ENCODE measurements at places on chromosomes 13 and 19.

- peak; percentile 35 for DNase-seq
These were observed 3.7 kb upstream of the CLPTM1 start for GRCh38 chr19:44951179-44952159.

- DNase-seq, result no peak
These were observed 135.0 kb downstream of the URI1 start for GRCh38 chr19:30076751-30077670.

GRCh38 chr19:4976401-4977298 is 7.7 kb downstream of the KDM4B start:
- no peak for DNase-seq

- no peak for DNase-seq
These were observed 22.1 kb downstream of the EDNRB start for GRCh38 chr13:77896536-77896935.

DNA sequence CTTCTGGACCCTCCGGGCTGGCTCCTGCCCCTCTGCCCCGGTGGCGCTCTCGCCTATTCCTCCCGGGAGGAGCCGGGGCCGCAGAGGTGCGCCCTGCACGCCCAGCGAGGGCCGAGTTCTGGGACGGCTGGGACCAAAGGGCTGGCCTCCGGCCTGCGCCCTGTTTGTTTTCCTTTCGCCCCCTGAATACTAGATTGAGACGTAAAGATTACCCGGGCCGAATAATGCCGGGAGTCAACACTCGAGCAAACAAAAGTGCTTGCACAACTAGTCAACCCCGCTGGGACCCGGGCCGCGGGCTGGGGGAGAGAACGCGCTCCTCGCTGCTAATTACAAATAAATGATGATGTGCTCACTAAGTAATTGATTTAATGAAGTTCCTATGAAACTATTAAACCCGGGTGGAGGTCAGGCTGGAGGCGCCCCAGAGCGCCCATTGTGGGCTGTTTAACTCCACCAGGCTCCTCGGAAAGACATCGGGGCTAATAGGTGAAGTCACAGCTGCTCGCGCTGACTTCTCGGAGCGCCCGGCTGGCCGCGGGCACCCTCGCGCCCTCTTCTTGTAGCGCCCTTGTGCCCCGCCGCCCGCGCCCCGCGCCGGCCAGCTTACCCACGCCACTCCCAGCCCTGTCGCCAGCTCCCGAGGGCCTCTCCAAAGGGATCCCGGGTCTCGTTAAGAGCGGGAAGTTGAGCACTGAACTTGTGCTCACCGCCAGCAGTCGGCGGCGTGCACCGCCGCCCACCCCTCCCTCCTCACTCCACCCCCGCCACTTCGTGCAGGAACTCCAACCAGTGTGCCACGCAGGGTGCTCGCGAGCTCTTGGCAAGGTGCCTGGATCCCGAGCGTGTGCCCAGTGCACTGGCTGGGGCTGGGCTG is 14.9 kb downstream of the ZIC5 start:
- no peak for DNase-seq

DNA sequence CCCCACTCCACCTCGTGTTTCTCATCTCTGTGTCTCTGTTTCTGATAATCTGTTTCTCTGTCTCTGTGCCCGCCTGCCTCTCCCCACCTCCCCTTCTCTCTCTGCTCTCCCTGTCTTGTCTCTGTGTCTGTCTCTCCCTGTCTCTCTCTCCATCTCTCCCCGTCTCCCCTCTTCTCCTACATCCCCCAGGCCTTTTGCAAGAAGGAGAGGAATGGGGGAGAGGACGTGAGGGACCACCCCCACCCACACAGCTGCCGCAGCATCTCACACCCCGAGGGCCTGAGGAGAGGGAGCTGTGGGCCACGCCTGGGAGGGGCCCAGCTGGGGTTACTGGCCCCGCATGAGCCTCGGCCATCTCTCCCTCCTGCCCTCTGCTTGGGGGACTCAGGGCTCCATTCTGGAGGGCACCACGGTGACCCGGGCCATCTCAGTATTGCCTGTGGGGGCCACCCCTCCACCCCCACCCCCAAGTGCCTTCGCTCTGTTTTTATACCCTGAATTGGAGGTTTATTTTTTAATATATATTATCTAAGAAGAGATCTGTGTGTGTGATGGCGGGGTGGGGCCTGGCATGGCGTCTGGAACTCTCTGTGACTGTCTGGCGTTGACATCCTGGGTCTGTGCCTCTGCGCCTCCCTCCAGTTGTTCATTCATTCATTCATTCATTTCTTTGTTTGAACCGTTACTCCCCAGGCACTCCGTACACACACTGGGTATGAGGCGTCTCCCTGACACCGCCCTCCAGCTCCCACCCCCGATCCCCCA is 21.2 kb downstream of the ERFL start:
- DNase-seq, result no peak

DNA sequence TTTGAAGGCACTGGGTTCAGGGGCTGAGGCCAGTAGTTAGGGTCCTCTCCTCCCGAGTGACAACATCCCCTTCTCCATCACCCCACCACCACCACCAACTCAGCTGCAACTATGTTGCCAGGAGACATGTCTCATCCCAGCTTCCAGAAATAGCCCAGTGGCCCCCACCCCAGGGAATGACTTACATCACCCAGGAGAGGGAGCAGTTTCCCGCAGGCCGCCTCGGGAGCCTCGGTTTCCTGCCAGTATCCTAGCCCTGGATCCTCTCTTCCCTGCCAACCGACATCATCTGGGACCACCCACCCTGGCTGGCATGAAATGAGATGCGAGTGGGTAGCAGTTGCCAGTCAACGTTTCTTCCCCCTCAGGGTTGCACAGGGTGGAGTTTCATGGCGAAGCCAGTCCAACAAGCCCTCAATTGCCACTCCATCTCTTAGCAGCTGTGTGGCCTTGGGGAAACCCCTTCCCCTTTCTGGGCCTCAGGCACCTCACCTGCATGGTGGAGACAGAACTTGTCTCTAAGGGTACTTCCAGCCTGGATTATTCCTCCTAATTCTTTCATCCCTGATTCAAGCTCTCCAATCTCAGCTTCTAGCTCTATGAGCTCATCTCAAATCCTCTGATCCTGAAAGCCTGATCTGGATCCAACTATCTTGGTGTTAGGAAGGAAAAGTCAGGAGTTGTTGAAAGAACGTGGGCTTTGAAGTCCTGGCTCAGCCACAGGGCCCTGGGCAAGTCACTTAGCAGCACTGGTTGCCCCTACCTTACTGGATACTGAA is 3.9 kb upstream of the GSK3A start:
- no peak for DNase-seq

DNA sequence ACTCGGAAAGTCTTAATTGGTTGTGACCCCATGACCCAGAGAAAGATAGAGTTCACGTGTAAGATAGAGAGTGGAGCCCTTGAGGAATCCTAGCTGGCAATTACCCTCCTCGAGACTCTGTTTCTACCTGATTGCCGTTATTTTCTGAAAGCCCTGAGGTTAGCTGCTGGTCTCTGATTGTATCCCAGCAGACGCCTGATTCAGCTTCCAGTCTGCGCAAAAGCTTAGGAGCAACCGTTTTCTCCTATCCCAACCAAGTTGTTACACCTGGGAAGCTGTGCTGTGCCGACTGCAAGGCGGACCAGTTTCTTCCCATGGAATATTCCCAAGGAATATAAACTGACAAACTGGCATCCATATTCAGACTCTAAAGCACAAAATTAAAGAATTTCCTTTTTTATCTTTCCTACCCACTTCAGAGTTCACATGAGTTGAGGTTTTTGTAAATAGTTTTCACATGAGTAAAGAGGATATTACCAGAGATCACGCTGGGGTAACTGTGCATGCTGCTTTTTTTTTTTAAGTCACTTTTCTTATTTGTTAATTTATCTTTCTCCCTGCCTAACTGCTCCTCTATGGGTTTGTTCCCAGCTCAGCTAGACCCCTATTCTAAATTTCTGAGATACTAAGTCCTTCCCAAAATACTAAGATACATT is 1.5 kb upstream of the TRPC4 start:
- DNase-seq, result no peak

DNA sequence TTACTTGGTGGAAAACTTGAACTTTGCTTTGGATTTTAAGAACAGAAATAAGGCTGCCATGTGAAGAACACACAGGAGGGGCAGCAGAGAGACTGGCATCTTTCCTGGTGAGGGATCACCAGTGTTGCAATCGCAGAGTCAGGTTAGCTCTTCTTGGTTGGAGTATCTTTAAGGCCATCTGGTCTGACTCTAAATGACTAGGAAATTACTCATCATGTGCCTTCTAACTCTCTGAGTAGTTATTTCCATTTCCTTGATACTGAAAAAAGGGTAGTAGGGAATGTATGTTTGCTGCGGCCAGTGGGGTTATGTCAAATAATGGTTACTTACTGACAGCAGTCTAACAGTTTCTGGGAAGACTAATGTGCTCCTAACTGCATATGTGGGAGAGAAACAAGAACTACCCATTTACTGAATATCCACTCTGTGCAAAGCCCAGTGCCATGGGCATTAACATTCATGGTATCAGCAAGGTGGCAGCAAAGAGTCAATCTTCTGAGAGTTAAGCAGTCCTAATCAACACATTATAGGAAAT is 122.1 kb downstream of the COG6 start:
- no peak for DNase-seq

GRCh38 chr19:782185-782877 is 14.9 kb upstream of the PTBP1 start:
- no peak for DNase-seq

- no peak for DNase-seq
These were observed 15.3 kb downstream of the FPR3 start for GRCh38 chr19:51810223-51810622.

GRCh38 chr19:53388168-53388567 is 6.8 kb upstream of the ZNF765 start:
- DNase-seq, result no peak

DNA sequence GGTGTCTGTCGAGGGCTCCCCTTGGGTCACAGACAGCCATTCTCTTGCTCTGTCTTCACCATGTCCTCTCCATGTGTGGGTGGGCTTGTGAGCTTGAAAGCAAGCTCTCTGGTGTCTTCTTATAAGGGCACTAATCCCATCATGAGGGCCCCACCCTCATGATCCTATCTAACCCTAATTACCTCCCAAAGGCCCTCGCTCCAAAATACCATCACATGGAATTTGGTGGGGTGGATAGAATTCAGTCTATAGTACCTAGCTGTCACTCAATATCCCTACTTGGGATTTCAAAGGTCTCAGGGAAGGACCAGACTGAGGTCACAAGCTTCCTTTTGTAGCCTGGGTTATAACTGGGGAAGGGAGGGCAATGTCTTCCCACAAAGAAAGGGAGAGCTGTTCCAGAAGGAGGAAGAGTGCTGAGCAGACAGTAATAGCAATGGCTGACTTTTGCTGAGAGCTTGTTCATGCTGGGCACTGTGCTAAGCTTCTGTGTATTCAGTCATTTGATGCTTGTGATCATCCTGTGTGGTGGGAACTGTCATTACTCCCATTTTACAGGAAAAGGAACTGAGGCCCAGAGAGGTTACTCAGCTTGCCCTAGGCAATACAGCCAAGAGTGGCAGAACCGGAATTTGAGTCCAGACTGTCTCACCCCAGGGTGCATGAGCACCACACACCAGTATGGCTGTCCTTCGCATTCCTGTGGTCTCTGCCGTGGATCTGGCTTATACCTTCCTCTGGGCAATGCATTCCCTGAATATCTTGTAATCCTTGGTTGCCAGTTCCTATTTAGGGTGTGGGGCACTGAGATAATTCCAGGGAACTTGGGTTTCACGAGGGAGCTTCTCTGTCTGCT is 8.2 kb downstream of the FXYD5 start:
- DNase-seq, result no peak

GRCh38 chr13:98761986-98762616 is 9.6 kb upstream of the SLC15A1 start:
- no peak for DNase-seq

DNA sequence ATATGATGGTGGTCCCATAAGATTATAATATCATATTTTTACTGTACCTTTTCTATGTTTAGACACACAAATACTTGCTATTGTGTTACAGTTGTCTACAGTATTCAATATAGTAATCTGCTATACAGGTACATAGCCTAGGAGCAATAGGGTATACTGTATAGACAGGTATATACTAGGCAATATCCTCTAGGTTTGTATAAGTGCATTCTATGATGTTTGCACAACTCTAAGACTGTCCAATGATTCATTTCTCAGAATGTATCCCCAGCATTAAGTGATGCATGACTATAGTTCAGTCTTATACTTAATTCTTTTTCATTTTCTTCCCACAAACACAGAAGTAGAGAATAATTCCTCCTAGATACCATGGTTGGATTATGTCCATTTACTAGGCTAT is 383.3 kb downstream of the DACH1 start:
- DNase-seq, result no peak

DNA sequence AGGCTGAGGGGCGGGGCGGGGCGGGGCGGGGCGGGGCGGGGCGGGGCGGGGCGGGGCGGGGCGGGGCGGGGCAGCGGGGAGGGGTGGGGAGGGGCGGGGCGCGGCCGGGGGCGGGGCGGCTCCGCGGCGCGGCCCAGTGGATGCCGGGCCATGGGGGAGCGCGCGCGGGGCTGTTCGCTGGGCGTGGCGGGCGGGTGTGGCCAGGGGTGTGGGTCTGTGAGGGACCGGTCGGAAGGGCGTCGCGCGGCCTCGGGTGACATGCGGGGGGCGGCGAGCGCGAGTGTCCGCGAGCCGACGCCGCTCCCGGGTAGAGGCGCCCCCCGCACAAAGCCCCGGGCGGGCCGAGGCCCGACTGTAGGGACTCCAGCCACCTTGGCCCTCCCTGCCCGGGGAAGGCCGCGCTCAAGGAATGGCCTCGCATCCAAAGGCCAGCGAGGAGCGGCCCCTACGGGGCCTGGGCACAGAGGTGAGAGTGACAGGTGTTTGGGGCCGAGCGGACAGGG is at the start of gene ZFP28:
Gene ZFP28, plus strand, starts transcription at position 188 of the 503 bp plus-strand sequence. Its CDS starts 71 bp downstream, at position 259.
- no peak for DNase-seq

DNA sequence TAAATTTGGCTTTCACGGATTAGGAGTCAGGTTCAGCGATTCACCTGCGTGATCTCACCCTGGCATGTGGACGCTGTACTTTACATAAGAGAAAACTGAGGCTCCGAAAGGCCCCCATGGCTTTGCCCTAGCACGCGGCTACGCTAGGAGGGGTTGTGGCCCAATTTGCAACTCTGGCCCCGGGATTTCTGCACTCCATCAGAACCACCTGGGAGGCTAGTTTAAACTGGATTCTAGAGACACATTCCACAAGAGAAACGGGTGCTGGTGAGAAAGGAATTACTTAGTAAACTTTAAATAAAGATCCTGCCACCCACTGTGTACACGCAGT is 6.2 kb downstream of the BCL3 start:
- DNase-seq, result no peak

DNA sequence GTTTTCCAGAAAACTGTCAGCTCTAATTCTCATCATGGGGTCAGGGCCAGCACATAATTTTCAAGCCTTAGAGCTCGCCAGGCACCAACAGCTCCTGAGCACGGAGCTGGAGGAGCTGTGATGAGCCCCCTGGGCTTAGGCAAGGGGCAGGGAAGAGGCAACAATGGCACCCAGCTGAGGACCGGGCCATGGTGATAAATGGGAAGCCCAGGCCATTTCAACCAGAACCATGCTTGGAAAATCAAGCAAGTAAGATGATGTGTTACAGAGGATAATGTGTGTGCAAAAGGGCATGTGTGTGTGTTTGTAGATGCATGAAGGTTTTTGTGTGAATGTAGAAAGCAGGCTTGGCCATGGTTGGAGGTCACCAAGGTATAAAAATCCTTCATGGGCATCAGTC is 66.8 kb upstream of the UBAC2 start:
- DNase-seq, result no peak

- DNase-seq, result no peak
These were observed 114.5 kb downstream of the KCNRG start for GRCh38 chr13:50129706-50130122.

Measured in stimulated activated CD8-positive, alpha-beta memory T cell treated with anti-CD3 and anti-CD28 coated beads, Interleukin-7, amount 100 ng/mL, for 1 hour (primary cell).